Stimulated activated naive CD8-positive, alpha-beta T cell treated with anti-CD3 and anti-CD28 coated beads, Interleukin-15, Interleukin-2, amounts not matched to agents 100 U/mL and 50 U/mL, for 24 hours (primary cell): ENCODE measurements at places on chromosomes 1 and 21.

DNA sequence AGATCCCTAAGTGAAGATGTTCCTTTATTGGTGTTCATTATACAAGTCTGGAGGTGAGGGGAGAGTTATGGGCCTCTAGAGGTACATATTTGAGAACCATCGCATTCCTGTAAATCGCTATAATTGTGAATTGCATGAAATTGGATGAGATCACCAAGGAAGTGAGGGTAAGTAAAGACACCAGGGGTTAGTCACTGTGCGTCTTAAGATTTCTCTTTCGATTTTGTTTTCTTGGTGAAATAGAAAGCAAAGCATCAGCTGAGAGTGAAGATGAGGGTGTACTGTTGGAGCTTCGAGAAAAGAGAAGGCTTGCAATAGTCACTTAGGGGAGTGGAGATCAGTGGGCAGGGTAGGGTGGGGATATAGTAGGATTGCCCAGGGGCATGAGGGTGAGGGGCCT, 82.1 kb downstream of the RAVER2 start:
- DNase-seq: no peak

DNA sequence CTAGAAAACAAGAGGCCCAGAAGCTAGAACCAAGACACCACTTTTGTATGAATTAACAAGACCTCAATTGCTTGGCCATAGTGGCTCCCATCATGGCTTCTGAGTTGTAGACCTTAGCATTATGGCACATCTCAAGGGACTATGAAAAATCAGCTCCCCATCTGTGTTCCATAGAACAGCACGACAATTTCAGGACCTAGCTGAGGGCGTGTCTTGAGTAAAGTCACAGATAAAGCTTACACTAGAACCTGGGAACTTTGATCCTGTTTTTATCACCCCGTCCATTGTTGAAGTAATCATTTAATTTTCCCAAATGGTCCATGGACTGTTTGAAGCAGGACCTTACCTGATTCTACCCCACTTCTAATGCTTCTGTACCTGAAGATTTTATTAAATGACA, 44.8 kb downstream of the RUNX1 start:
- DNase-seq: no peak

DNA sequence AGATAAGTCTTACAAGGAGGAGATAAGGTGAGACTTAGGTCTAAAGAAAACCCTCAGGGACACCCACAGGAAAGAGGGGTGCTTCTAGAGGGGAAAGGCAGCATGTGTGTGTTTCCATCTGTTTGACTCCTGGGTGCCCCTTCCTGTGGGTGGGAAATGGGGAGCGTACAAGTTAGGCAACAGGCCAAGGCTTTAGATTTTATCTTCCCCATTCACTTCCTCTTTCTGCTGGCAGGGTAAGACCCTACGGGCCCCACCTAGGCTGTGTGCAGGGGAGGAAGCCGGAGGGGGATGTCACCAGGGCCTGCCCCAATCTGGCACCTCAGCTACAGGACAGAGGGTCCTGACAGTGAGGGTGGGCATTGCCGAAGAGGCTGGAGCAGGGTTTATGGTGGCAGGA, 2.5 kb upstream of the OLIG1 start:
- no peak for DNase-seq

DNA sequence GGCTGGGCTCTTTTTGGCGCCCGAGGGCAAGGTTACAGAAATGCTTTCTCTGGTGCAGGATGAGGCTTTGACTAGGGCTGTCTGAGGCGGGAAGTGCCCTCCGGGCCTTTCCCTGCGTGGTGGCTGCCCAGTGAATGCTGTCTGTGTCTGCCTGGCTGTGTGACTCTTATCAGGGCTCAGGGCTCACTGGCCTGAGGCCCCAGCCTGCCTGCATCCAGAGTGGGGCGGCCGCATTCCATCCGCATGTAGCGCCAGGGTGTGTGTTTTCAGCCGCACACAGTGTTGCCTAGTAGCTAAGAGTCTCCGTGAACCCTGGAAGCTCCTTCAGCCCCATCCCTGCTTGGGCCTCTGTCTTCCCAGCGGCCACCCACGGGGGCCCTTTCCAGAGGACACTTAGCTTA, 59.1 kb downstream of the FAAP20 start:
- DNase-seq: no peak

- peak; percentile 22 for DNase-seq
Observed at GRCh38 chr1:34013958-34014737, 150.3 kb downstream of the HMGB4 start.

- DNase-seq: no peak
Observed at GRCh38 chr1:186736971-186737685, 56.9 kb upstream of the PTGS2 start.

- no peak for DNase-seq
Observed at GRCh38 chr1:57091642-57092041, 125.8 kb upstream of the C8B start.

GRCh38 chr21:35840197-35840799, 220.0 kb downstream of the SETD4 start:
- peak; percentile 45 for DNase-seq

DNA sequence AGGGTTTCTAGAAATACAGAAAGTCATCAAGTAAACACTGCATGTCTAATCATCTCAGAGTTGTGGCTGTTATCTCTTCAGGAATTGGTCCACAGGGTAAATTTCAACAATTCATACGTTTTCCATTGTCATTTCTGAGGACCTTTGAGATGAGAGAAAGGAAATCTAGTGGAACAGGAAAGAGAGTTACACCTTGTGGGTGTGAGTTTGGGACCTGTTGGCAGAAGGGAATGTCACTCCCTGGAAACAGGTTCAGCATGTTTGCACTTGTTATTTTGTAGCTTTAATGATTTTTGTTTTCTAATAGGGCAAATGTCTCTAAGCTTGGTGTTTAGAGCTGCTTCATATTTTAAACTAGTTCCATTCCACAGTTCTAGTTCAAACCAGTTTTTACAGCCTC, 5.6 kb downstream of the TMEM167B start:
- no peak for DNase-seq

DNA sequence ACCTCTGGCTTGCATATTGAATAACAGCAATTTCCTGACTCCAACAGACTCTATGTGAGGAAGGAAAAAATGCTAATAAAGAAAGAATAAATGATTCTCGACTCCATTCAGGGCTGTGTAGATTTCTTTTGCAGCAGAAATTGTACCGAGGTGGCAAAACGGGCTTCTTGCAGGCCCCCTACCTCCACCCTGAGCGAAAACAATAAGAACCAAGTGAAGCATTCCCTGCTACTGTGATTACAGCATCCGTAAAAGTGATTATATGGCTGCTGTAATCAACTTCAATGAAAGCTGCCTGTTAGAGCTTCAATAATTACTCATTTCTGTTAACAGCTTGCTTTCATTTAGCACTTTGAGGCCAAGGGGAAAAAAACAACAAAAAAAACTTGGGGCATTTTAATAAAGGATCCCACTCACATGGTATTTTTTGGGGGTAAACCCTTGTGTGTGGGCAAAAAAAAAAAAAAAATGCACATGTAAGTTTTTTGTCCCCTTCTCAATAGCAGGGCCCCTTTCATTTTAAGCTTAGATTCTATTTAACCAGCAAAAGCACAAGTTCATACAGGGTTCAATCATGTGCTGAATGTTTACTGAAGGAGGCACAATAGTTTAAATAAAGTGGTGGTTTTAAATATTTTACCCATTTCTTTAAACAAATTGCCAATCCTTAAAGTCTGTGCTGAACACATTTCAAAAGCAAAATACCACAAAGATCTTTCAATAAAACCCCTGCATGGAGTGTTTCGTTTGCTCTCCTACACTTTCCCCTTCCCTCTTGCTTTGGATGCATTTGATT, 271.6 kb downstream of the LMO4 start:
- DNase-seq: no peak

DNA sequence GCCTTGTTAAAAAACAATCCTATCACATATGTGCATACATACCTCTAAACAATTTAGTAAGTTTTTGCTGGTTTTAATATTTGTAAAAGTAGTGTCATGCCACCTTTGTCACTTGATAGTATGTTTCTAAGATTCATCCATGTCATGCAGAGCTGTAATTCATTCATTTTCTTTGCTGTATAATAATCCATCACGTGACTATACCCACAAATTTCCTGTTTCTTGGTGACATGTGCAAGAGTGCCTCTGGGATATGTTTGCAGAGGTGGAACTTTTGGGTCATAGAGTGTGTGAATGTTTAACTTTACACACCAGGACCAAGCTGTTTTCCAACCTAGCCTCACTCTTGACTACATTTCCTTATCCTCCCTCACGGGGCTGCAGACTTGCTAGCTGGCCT, 62.9 kb downstream of the ZSCAN20 start:
- no peak for DNase-seq

DNA sequence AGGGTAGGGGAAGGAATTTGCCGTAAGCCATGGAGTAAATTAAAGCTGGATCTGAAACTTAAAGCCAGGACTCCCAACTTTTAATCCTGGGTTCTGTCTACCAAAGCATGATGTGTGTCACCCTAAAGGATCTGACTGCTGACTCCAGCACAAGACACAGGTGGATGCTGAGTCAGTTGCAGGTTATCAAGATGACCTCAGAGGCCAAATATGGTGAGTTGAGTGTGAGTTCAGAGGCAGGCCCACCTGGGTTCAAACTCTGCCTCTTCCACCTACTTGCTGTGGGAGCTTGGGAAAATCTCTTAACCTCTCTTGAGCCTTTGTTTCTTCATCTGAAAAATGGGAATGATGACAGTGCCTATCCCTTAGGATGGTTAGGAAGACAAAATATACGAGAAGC, 16.7 kb upstream of the LDLRAP1 start:
- DNase-seq: no peak

DNA sequence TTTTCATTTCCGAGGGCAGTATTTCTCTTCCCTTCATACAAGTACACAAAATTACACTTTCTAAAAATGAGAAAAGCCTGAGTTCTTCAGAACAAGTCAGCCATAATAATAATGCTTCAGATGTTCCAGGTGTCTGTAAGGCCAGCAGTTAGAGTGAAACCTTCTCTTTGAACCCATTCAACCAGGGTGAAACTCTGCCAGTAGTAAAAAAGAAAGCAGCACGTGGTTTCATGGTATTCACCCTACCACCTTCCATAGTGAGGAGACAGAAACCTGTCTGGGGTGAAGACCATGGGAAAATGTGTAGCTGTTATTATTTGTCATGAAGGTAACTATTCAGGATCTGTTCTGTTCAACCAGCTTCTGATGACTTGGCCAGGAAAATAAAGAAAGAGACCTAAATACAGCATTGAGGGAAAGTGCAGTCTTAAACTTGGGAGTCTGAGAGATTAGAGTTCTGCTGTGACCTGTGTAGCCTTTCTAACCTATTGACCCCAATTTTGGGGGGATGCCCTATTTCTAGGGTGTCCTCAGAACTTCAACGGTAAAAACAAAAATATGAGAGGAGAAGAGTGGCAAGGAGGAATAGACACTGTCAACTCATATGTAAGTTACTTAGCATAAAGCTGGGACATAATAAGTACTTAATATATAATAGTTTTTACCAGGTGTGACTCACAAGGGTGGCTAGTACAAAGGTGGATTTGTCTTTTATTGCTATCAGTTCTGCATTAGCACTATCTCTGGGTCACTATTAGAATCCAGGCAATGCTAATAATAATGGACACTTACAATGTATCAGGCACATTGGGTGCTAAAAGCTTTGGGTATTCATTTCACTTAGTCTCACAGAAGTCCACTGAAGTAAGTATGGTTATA, 70.0 kb upstream of the TNFSF4 start:
- no peak for DNase-seq

- DNase-seq: no peak
Observed at GRCh38 chr1:44632598-44632997, 41.7 kb downstream of the TMEM53 start.

DNA sequence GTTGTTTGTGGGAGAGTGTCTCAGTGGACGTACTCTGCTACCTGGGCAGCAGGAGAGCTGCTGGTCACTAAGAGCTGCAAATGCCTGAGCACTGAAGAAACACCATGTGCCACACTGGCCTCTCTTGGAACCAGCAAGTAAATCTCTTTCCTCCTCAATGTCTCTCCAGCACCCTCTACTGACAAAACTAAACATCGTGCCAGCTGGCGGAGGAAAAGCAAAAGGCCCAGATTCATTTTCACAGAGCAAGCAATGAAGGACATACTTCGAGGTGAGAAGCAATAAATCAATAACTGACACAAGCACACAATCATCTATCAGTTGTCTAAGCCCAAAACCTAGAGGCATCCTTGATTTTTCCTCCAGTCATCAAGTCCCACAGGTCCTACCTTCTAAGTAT, 78.1 kb downstream of the RERE start:
- DNase-seq: no peak
